ENCODE measurements at places on chromosomes 7 and 10.

GRCh38 chr10:60123668-60124067 is 217.3 kb upstream of the CCDC6 start:
- no peak for DNase-seq

DNA sequence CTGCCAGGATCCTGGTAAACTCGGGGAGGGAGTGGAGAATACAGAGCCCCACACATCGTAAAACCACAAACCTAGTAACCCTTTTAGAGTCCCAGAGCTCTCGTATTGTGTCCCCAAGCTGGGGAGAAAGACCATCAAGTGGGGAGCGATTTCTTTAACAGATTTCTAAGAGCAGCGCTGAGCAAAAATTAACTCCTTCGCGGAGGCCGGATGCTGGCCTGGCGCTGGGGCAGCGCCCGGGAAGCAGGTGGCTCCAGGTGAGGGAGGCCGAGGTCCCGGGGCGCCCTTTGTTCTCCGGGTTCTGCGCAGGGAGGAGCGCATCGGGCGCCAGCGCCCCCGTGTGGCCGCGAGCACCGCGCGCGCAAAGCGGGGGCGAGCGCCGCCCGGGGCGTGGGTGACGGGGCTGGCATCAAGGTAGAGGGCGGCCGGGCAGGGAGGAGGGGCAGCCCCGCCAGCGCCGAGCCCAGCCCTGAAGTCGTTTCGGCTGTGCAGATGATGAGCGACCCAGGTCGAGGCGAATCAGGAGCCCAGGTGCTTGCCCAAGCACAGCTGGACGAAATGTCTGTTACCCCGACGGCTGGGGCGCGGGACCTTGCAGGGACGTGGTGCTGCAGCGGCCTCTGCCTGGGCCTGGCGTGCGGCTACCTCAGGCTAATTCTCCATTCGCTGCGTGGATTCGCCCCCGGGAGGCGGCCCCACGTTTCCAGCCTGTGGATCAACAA is 10.4 kb upstream of the FGFR2 start:
- DNase-seq: no peak

GRCh38 chr7:92837000-92837749 is 802 bp upstream of the CDK6 start:
- DNase-seq: no peak

DNA sequence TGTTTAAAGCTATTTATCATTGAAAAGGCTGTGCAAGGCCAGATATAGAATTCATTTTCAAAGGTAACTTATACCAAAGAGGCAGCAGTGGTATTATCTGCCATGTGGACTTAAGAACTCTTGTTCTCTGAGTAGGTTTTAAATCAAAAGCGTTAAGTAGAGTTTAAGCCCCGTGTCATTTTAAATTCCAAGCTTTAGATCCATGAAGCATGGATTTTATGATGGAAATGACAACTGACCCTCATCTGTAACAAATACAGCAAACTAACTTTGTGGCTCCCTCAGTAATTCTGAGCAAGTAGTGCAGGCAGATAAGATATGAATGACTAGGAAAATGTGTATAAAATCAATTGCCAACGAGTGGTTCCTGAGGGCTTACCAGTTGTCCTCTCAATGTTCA is 247.0 kb downstream of the WDR11 start:
- no peak for DNase-seq

DNA sequence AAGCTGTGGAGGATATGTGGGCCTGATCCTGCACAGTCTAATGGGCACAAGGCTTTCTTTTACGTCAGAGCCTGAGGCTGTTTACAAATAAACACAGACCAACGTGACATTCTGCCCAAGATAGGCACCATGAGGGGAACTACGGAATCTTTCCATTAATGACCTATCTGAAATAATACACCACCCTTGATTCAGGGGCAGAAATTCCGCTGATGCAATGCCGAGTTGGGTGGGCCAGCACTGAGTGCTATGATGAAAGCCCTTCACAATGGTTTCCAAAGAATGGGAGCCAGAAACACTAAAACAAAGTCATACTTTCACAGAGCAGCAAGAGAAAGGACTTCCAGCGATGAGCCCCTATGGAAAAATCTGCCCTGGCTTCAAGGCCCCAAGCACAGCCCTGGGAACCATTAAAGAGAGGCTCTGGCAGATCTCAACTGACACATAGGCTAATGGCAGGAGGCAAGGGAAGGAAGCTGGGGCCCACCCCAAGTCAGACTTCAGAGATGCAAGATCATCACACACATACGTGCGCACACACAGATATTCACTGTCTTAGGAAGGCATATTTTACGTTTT is 72.2 kb upstream of the DLX6 start:
- no peak for DNase-seq

- DNase-seq: no peak
Measured at GRCh38 chr7:54967377-54967776, 51.4 kb upstream of the EGFR start.

DNA sequence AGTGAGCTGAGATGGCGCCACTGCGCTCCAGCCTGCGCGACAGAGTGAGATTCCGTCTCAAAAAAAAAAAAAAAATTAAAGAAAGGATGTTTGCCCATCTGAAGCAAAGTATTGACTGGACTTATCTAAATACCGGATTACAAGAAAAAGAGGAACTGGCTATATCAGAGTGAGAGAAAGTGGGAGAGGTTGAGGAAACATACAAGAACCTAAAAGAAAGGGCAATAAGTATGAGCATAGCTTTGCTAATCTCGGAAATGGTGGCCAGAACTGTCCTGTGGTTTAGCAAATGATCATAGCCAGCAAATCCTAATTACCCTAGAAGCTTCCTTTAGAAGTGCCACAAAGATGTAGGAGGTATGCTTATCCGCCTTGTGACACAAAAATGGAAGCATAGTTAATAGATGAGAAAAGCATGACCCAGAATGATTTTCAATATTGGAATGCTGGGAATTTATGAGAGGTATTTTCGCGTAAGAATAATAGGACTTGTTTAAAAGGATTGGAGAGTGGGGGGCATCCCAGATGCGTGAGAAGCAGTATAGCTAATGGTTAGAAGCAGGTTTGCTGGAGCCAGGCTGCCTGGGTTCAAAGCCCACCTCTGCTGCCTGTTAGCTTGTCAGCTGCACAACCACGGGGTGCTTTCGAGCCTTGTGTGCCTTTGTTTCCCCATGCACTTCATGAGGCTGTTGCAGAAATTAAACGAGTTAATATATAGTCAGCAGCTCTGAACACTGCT is 1.2 kb upstream of the GTPBP4 start:
- no peak for DNase-seq

- DNase-seq: no peak
Measured at GRCh38 chr10:115965376-115965775, 307.6 kb downstream of the GFRA1 start.

- DNase-seq: no peak
Measured at GRCh38 chr10:12375076-12375504, 25.7 kb downstream of the CAMK1D start.

DNA sequence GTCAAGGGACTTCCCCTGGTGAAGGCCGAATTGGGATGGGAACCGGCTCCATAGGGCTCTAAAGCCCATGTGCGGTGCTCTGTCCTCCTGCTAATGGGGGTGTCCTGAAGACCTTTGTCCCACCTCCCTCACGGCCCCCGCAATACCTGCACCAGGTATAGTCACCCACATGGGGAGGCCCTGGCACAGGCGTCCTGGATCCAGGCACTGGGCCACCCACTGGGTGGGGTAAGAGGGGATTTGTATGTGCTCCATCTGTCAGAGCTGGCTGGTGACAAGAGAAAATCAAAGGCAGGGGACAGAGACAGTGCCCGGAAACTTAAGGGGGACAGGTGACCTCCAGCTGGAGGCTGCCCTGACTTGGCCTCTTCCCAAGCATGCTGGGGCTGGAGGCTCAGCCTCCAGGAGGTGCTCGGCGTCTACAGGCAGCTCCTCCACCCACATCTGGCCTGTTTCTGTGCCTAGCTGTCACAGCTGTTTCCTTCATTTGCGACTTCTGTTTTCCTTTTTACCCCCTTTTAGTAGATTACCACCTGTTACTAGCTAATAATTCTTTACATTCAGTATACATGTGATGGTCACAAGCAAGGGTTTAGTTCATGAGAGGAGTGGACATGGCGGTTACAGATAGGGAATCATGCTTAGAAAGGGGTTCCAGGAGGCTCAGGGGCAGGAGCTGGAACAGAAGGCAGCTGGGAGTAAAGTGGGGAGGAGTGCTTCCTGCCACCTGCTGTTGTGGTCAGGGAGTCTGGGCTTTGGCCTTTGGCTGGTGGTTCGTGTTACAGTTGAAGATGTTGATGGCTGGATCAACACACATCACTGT is 2.3 kb upstream of the CUZD1 start:
- no peak for DNase-seq

DNA sequence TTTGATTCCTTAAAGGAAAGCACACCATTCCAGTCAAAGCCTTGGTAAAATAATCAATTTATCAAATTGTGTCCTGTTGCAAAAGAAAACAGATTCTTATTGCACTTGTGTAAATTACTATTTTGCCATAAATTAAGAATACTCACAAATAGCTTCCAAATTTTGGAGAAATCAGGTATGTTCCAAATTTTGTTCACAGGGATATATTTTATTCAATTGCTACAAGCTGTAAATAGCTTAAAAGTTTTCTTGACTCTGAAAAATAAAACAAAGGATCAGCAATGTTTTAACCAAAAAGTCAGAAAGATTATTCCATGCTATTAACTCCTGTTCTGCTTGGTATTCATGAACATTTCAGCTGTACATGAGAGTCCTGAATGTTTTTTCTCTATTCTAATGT is 47.4 kb upstream of the CHST3 start:
- DNase-seq: no peak

DNA sequence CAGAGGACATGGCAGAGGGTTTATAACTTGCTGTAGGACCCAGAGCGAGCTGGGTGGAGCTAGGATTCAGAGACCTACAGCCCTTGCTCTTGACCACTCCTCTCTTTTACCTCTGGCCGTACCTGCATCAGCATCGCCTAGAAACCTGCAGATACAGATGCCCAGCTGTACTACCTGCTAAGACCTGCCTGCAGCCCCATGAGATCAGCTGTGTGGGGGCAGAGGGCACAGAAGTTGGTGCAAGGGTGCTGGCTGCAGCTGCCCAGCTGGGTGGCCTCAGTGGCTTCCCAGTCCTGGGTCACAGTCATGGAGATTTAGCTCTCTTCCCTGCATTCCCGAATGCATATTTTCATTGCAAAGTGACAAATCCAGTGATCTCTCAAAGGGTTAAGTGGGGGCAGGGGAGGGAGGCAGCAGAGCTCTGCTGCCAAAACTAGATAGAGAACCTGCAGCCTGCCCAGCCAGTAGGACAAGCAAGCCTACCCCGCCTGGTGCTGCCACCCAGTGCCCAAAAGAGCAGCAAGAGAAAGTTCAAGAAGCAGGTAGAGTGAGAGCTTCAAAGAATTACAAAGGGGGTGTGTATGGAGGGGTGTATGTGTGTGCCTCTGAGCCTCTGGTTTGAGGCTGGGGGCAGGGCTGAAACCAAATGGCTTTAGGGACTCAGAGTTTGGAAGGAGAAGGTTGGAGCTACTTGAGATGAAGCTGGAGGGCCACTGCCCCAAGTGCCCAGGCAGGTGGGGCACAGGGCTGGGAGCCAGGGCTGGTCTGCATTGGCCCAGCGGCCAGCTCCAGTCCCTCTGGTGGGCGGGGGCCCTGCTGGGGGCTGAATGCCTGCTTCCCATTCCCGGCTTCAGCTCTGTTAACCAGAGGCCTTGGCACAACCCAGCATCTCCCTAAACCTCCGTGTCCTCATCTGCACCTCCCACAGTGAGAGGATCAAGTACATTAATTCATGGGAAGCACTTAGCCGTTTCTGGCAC is 6.9 kb downstream of the FAM241B start:
- no peak for DNase-seq

DNA sequence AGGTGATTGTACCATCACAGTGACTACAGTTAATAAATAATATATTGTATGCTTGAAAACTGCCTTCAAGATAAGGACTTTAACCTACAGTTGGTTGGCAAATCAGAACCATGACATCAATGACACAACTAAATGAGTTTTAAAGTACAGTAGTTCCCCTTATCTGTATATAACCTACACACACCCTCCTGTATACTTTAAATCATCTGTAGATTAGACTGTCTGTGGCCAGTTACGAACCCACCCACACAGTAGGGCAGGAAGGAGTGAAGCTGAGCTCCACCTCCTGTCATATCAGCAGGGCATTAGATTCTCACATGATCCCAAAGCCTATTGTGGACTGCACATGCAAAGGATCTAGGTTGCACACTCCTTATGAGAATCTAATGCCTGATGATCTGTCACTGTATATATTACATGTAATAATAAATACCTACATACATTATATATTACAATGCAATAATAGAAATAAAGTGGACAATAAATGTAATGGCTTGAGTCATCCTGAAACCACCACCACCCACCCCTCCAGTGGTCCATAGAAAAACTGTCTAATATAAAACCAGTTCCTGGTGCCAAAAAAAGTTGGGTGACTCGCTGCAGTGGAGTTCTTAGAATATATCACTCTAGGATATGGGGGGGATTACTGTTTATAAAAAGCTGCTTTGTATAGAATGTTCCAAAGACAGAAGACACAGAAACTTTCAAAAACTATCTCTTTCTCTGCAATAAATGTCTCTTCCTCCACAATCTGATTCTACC is 5.6 kb downstream of the TPK1 start:
- DNase-seq: no peak

DNA sequence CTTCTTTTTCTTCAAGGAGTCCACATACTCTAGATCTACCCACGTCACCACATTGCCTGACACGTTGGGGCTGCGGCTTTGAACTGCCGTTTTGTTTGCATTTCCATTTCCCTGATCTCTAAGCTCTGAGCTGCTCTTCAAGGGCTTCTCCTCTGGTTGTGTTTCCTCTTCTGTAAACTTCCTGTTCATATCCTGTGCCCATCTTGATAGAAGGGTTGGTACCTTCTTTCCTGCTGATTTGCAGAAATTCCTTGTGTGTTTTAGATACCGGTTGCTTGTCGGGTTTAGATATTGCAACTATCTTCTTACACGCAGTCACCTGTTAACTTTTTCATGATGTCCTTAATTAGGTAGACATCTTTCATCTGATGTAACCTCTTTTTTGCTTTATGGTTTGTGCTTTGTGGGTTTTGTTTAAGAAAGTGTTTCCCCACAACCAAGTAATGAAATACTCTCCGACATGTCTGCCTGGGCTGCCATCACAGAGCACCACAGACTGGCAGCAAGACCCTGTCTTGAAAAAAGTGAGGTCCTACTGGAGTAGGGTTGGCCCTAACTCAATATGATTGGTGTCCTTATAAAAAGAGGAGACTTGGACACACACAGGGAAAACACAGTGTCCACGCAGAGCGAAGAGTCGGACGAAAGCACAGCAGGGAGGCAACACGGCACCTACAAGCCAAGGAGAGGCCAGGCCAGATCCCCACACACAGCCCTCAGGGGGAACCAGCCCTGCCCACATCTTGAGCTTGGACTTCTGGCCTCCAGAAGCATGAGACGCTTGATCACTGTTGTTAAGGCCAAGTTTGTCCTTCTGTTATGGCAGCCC is 99.1 kb upstream of the PDGFA start:
- no peak for DNase-seq

- no peak for DNase-seq
Measured at GRCh38 chr7:156754201-156754600, 113.6 kb downstream of the RNF32 start.

Measured in thoracic aorta (tissue), 2 donors.